ENCODE measurements at places on chromosomes 12 and 14.

GRCh38 chr14:50082308-50082742, 34.0 kb downstream of the VCPKMT start:
- no peak for DNase-seq

DNA sequence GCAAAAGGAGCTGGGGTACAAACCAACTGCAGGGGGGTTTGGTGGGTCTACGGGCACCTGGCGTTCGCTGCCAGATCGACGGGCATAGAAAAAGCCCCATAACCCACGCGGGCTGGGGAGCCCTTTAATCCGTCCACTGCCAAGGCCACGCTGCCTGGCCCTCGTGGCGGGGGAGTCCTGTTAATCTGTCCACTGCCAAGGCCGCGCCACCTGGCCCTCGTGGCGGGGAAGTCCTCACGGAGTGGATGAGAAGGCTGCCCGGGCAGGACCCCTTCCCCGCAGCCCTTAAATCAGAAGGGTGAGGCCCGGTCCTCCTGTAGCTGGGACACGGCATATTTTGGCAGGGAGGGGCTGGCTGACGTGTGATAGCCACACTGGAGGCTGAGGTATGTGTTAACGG, 86.1 kb downstream of the NOC4L start:
- no peak for DNase-seq

- no peak for DNase-seq
Observed at GRCh38 chr12:120720234-120720986, 5.2 kb upstream of the ACADS start.

- DNase-seq: no peak
Observed at GRCh38 chr12:62657363-62657632, 190.7 kb downstream of the MON2 start.

GRCh38 chr14:81728447-81728846, 194.8 kb upstream of the SEL1L start:
- DNase-seq: no peak

DNA sequence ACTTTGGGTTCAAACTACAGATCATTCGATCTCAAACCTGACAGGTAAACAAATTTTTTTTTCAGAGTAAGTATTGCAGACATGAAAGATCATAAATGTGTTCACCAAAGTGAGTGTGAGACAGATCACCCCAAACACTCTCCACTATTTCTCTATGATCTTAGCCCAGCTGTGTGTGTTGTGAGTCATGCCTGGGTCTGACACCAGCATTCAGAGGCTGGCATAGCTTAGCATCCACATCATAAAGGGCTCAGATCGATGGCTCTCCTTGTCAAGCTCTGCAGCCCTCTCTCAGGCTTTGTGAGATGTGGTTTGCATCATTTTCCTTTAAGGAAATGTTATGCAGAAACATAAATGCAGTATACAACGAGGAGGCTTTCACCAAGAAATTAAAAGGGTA, 164.9 kb downstream of the ETV6 start:
- DNase-seq: no peak

- no peak for DNase-seq
Observed at GRCh38 chr12:30792648-30793499, 38.1 kb upstream of the CAPRIN2 start.

GRCh38 chr12:90978117-90978770, 23.3 kb upstream of the CCER1 start:
- DNase-seq: no peak

Measured in activated T-cell treated with anti-CD3 and anti-CD28 coated beads for 48 hours (primary cell).